ENCODE measurements at places on chromosomes 6 and 20.
A peak's percentile ranks its signal among the peaks of the same experiment; 100 is the strongest.

- H3K4me1 ChIP-seq, result no peaks in the 10 kb centered on the region
- no peak overlapping the region for H3K27ac ChIP-seq
- H3K36me3 ChIP-seq, result no peaks in the 10 kb centered on the region
Observed at GRCh38 chr6:167795321-167795811, 31.3 kb upstream of the AFDN start.

DNA sequence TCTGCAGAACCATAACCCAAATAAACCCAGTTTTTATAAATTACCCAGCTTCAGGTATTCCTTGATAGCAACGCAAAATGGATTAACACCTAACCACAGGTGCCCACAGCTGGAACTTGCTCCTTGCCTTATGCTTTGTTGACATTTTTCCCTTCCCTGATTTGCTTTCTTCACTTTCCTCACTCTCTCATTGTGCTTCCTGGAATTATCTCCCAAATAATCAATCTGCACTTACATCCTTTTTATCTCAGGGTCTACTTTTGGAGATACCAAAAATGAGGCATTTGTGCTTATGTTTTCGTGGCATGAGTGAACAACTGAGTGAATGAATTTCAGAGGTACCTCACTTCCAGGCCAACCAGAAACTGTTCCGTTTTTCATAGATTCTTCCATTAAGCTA is 374.3 kb downstream of the DOK5 start:
- H3K36me3 ChIP-seq, result no peaks in the 10 kb centered on the region
- DNase-seq, result no peak
- no peak overlapping the region for H3K27ac ChIP-seq

DNA sequence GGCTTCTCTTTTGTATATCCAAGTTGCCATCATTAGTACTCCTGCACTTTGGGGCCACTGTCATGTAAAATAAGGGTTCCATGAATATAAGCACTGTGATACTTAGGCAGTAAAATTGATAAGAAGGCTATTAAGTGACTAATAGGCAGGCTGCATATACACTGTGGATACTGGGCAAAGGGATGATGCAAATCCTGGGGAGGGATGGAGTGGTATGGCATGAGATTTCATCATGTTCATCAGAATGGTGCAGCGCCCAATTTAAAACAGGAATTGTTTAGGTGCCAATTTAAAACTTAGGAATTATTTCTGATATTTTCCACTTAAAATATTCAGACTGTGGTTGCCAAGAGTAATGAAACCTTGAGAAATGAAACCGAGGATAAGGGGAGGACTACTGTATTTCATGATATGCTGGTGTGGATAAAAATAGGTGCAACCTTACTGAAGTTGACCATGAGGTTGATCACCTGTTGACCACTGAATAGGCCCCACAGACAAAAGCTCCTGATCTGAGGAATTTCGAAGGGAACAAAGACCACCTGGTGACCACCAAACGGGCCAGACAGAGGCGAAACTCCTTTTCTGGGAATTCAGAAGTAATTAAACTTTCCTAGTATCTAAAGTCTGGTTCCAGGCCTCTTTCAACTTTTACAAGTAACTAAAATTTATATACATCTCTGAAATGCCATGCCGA is 4.9 kb upstream of the TRIM39 start:
- H3K36me3 ChIP-seq, result peaks cover 6% of the 10 kb centered on the region
- no peak overlapping the region for H3K4me3 ChIP-seq
- no peaks in the 10 kb centered on the region for H3K27me3 ChIP-seq
- H3K27ac ChIP-seq, result no peak overlapping the region

DNA sequence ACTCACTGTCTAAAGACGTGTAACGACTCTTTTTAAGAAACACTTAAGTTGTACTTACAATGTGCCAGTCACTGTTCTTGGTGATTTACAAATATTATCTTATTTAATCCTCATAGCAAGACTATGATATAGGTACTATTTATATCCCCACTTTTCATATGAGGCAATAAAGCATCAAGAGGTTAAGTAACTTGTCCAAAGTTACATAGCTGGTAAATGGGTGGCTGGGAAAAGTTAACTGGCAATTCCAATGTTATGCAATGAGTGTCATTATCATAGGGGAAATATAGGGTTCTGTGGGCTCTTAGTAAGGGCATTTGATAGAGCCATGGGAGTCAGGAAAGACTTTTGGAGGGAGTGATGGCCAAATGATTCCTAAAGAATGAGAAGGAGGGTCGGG is 21.4 kb upstream of the RIPOR2 start:
- H3K4me3 ChIP-seq, result no peak overlapping the region
- no peak overlapping the region for H3K27ac ChIP-seq
- no peaks in the 10 kb centered on the region for H3K4me1 ChIP-seq
- no peak for DNase-seq

DNA sequence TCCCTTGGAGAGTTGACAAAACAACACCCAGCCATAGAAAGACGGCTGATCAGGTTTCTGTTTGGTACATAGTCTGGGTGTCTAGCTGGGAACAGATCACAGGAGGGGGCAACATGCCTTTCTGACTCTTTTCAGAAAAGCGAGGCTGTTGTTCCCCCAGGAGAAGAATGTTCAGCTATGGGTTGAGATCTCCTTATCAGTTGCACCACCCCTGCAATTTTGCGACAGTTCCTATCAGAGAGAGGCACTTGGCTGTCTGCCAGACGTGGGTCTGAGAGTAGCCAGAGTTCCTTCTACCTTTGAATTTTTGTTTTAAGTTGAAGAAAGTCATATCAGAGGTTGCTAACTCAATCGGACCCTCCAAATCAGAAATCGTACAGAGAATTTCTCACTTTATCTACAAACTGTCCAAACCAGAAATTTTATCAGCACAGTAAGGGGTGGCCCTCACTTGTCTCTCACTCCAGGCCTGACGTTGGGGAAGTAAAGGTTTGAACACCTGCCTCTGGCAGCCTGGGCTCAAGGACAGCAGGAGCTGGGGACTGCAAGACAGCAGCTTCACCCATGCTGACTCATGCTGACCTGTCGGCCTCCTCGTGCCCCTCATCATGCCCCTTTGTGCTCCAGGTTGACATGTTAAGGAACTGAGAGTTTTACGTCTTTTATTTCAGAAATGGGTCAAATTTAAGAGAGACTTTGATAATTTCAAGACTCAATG is 42.3 kb downstream of the TMC2 start:
- H3K27ac ChIP-seq, result no peak overlapping the region
- no peaks in the 10 kb centered on the region for H3K36me3 ChIP-seq
- H3K4me3 ChIP-seq, result no peak overlapping the region
- H3K27me3 ChIP-seq, result peaks cover 40% of the 10 kb centered on the region
- no peak for DNase-seq

- peaks cover 21% of the 10 kb centered on the region for H3K36me3 ChIP-seq
- H3K4me1 ChIP-seq, result no peaks in the 10 kb centered on the region
- peak; percentile 4 for DNase-seq
- H3K27ac ChIP-seq, result no peak overlapping the region
- no peaks in the 10 kb centered on the region for H3K27me3 ChIP-seq
Observed at GRCh38 chr20:41182296-41183212, 45.2 kb downstream of the PLCG1 start.

GRCh38 chr20:45320948-45321595 is 13.0 kb upstream of the MATN4 start:
- peaks cover 35% of the 10 kb centered on the region for H3K4me1 ChIP-seq
- no peak overlapping the region for H3K4me3 ChIP-seq
- H3K27ac ChIP-seq, result no peak overlapping the region
- H3K27me3 ChIP-seq, result no peaks in the 10 kb centered on the region

DNA sequence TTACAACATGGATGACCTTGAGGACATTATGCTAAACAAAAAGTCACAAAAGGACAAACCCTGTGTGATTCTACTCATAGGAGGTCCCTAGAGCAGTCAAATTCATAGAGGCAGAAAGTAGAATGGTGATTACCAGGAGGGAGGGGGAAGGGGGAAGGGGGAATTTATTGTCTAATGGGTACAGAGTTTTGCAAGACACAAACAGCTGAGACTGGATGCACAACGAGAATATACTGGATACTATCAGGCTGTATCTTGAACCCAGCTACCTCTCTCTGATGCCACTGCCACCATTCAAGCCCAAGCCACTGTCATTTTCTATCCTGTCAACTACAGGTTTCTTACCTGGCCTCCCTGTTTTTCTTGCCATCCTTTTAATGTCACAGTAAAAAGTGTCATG is 252.3 kb downstream of the ATXN1 start:
- no peaks in the 10 kb centered on the region for H3K27me3 ChIP-seq
- no peak overlapping the region for H3K4me3 ChIP-seq
- H3K27ac ChIP-seq, result no peak overlapping the region
- no peak for DNase-seq
- no peaks in the 10 kb centered on the region for H3K36me3 ChIP-seq
- H3K4me1 ChIP-seq, result peaks cover 22% of the 10 kb centered on the region
